A549 treated with ZK216348 at 1 μM for 4 hours (cell line): ENCODE measurements at places on chromosomes 3 and 15. TPM values are rescaled to one million over a fixed set of nuclear protein-coding genes. Genes with fewer than 3 reads are reported as not detected.

ARRDC4 gene
- total RNA-seq, result 0.13 to 0.31 TPM (median 0.21 TPM) in 5 replicates

ATP10A gene
- 5.7 to 9.9 TPM (median 8.0 TPM) in 5 replicates for total RNA-seq

PPP1R14D gene
- total RNA-seq, result 0.24 to 0.41 TPM in 2 of 5 replicates, not detected in the others

IL17RB gene
- total RNA-seq, result 0.48 to 1.2 TPM (median 0.87 TPM) in 5 replicates

GOLGA8R gene
- 0.14 to 0.34 TPM (median 0.24 TPM) in 5 replicates for total RNA-seq

ITIH1 gene
- total RNA-seq, result not detected in 5 replicates

TRIM42 gene
- total RNA-seq, result not detected in 5 replicates

BTD gene
- total RNA-seq, result 14.9 to 17.3 TPM (median 16.3 TPM) in 5 replicates
